ENCODE measurements at places on chromosomes 2 and 18.

DNA sequence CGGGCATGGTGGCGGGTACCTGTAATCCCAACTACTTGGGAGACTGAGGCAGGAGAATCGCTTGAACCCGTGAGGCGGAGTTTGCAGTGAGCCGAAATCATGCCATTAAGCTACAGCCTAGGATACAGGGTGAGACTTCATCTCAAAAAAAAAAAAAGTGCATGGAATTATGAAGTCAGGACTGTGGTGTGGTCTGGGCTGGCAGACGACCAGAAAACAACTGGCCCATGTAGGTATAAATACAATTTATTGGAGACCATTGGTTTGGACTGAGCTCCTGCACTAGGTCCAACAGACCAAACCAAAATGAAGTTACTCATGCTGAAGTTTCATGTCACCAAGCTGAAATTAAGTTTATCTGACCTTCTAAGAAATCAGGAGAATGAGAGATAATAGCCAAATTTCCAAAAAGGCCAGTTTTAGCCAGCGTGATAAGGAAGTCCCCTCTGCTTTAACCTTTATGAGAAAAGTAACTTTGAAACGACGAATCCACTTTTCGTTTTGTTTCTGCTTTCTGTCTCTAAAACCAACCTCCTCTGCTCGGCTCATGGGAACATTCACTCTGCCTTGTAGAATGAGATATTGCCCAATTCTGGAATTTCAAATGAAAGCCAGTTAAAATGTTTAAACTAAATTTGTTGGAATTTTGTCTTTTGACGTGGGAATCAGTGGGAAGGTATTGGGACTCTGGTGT, 17.7 kb upstream of the RAB10 start:
- peak; percentile 55 for DNase-seq

DNA sequence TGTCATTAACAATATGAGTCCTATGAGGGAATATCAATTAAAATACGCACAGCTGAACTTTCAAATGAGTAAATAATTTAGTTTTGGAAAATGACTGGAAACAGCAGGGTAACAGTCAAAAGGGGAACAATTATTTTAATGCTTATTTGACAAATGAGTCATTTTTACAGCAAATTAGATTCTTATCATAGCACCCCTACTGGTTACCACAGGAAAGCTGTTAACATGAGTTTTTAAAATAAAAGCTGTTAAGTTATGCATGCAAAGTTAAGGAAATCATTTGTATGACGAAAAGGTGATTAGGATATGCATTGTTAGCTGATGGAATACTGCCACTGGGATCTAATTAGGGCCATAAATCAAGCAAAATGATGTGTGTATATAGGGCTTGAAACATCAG, 435.1 kb upstream of the MEIS1 start:
- no peak for DNase-seq

GRCh38 chr2:53381271-53381670, 386.3 kb upstream of the CHAC2 start:
- DNase-seq, result no peak

GRCh38 chr18:76756531-76757253, 65.7 kb upstream of the ZNF236 start:
- no peak for DNase-seq

GRCh38 chr18:25164848-25165811, 186.8 kb downstream of the ZNF521 start:
- DNase-seq, result peak; percentile 24

- DNase-seq, result no peak
These were observed 4.8 kb downstream of the REEP1 start for GRCh38 chr2:86332654-86333053.

DNA sequence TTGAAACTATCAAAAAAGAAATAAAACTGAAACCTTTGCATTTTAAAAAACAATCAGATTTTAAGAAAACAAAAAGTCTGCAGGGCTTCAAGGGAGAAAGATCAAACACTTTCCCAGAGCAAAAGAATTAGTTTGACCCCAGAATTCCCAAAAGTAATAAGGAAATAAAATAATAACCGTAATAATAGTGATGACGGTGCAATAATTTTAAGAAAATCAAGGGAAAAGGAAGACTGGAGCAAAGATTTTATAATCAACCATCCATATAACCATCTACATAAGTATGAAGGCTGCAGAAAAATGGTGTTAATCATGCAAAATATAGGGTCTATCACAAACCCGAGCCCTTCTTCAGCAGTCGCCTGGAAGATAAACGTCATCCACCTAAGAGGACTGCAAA, 634.8 kb downstream of the GALR1 start:
- DNase-seq, result no peak

DNA sequence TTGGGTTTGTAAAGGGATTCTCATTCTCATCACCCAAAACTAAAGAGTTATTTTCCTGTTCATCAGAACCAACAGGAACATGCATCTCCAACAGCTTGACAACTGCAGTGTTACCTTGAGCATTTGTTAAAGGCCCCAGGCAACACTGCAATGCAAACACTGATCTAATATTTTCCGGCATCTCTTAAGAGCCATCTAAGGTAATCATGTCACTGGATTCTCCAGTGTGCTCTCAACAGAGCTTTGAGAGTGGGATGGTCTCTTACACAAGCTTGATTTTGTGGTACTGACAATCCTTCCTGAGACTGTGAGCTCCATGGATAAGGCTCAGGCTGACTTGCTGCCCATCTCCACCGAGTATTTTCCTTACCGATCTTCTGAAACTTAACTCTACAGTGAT, 90.5 kb upstream of the ITGB6 start:
- DNase-seq, result no peak
